Common myeloid progenitor, CD34-positive (primary cell): ENCODE measurements at places on chromosomes 7 and 10.

GRCh38 chr10:100442548-100442947, 20.3 kb upstream of the WNT8B start:
- no peak for DNase-seq

DNA sequence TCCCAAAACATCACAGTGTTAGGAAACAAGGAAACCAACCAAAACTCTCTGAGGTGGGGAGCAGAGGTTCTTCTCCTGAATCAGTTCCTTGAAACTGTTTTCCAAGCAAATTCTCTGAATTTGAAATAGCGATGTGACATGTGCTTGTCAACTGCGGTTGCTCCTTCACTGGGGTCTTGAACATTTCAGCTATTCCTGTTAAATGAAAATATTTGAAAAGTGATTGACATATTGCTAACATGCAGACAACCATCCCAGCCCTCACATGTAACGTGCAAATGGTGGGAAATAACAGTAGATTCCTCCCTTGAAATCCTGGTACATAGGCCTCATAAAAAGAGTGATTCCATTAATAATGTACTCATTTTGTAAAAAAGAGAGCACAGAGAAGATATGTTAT, 15.9 kb downstream of the MKI67 start:
- DNase-seq, result no peak

GRCh38 chr10:97001183-97001991, 169.3 kb downstream of the LCOR start:
- no peak for DNase-seq

GRCh38 chr7:566100-566499, 46.5 kb upstream of the PDGFA start:
- no peak for DNase-seq

DNA sequence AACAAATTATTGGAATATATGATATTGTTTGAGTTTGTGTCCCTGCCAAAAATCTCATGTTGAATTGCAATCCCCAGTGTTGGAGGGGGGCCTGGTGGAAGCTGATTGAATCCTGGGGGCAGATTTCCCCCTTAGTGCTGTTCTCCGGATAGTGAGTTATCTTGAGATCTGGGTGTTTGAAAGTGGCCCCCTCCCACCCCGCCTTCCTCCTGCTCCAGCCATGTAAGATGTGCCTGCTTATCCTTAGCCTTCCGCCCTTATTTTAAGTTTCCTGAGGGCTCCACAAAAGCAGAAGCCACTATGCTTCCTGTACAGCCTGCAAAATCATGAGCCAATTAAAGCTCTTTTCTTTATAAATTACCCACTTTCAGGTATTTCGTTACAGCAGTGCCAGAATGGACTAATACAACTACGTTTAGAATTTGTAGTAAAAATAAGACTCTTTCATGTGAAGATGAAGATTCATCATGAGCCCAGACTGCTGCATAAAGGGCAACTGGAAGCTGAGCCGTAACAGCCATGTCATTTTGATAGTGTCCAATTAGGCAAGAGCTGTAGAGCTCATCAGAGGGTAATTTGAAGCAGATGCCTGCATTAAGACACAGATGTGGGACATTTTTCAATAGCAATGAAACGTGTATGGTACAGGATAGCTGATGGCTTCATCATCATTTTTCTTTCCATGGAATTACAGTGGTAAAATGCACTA, 1007.2 kb downstream of the REEP3 start:
- no peak for DNase-seq

DNA sequence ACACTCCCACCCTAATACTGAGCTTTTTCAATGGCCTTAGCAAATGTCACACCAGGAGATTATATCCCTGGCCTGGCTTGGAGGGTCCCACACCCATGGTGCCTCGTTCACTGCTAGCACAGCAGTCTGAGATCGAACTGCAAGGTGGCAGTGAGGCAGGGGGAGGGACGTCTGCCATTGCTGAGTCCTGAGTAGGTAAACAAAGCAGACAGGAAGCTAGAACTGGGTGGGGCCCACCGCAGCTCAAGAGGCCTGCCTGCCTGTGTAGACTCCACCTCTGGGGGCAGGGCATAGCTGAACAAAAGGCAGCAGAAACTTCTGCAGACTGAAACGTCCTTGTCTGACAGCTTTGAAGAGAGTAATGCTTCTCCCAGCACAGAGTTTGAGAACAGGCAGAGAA, 338.9 kb upstream of the MBL2 start:
- no peak for DNase-seq

GRCh38 chr10:43380610-43381222, 9.3 kb downstream of the FXYD4 start:
- DNase-seq, result no peak

DNA sequence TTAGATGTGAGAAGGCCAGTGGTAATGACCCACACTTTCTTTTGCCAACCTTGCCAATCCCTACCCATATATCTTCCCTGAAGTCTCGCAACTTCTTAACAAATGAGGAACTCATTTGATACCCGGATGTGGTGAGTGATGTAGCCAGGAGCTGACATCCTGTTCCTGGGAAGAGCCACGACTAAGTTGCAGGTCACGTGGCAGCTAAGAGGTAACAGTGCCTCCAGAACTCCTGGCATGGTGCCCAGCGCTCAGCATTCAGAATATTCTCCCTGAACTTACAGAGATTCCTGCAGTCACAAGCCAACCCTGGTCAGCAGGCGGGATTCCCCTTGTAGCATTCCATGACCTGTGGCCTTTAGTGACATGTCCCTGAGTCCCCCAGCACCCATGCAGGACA, 282.5 kb downstream of the GALNT17 start:
- no peak for DNase-seq

GRCh38 chr10:104150139-104150538, 28.2 kb downstream of the SFR1 start:
- no peak for DNase-seq

- DNase-seq, result peak; percentile 51
These were observed 72.8 kb downstream of the BICC1 start for GRCh38 chr10:58585435-58585834.

- peak; percentile 56 for DNase-seq
These were observed 18.9 kb upstream of the DNAJC1 start for GRCh38 chr10:22022257-22023032.

GRCh38 chr7:20224025-20224424, 6.8 kb upstream of the MACC1 start:
- peak; percentile 18 for DNase-seq

DNA sequence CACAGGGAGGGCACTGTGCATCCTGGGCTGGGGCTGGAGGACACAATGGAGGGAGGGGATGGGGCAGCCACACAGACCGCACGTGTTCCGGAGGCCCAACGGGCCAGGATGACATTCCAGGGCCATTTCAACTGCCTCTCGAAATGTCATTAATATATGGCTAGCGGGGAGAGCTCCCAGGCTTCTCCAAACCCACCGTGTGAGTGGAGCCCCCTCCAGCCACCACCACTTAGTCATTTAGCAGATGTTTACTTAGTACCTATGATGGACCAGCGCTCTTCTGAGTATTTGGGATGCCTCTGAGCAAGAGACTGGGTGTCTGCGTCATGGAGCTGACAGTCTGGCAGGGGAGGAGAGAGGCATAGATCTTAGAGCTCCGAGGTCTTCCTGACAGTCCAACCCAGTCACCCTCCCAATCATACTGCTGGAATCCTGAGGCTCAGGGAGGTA, 107.3 kb downstream of the ZMIZ1 start:
- no peak for DNase-seq

GRCh38 chr7:142228537-142229104, 29.2 kb downstream of the PRSS58 start:
- DNase-seq, result no peak

DNA sequence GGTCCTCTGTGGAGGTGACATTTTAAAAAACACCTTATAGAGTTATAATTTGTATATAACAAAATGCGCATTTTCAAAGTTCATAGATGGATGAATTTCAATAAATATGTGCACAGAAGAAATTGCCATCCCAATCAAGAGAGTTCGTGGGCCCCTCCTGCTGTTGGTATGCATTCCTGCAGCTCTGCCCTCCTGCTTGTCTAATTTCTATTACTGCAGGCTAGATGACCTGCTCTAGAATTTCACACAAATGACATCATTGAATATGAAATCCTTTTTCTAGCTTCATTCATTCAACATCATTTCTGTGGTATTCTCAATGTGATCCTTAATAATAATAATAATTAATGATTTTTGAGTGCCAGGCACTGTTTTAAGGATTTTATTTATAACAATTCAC, 348.2 kb downstream of the SDK1 start:
- no peak for DNase-seq

GRCh38 chr7:115135769-115136410, 214.0 kb downstream of the MDFIC start:
- DNase-seq, result no peak
